ENCODE measurements at places on chromosomes 7 and 10.

GRCh38 chr10:46224414-46224682 is 62.4 kb upstream of the ANTXRL start:
- DNase-seq, result no peak

GRCh38 chr7:93964813-93965212 is 39.3 kb downstream of the BET1 start:
- no peak for DNase-seq

GRCh38 chr7:20980668-20981264 is 194.1 kb upstream of the SP8 start:
- DNase-seq, result no peak

DNA sequence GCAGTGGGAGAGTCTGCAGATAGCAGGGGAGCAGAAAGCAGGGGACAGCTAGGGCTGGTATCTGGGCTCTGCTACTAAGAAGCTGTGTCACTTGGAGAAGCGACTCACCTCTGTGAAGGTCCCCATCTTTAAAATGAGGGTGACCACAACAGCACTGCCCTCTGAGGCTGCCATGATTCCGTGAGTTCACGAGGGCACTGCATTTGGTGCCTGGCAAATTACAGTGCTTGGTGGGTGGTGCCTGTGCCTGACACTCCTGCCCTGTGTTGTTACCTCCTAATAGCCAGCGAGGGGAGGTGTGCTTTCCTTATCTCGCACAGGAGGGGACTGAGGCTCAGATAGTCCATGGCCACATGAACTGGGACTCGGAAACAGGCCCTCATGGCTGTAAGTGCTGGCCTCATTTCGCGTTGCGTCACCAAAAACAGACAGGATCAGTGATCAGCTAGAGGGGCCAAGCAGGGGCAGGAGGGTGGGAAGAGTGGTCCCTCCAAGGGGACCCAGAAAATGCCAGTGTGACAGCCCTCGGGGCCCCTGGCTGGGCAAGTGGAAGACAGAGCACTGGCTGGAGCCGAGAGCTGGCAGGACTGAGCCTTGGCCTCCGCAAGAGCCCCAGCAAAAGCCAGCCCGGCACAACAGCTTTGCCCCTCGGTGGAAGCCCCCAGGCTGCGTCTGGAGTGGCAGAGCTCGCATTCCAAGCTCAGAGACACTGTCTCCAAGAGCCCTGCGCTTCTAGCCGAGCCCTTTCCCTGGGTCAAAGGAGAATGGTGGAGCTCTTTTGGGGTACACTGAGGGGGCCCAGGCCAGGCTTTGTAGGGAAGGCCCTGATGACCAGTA is 17.3 kb upstream of the BNIP3 start:
- DNase-seq, result no peak

DNA sequence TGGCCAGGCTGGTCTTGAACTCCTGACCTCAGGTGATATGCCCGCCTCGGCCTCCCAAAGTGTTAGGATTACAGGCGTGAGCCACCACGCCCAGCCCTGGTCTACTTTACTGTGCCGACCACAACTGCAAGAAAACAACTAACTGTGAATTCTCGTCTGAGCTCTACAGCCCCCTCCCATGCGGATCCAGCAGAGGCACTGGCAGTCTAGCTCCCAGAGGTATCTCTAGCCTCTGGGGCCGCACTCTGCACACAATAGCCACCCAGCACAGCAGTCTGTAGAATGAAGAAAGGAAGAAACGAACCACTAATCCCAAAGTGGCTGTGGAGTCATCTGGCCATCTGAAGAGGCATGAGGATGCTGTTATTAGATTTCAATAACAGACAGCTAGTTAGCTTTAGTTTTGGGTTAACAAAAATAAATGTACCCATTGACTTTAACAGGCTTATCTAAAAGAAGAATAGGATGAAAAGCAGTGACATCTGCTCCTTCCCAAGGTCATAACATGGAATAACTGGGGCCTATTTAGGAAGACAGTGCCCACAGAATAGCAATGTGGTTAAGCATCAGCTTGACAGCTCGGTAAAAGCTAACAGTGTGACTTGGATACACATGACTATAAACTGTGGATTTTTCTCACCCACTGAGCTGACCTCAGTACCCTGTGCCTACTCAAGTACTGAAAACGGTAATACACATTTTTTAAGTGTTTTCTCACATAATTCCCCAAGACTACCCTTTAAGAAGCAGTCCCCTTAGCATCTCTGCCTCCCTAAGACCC is 131.9 kb downstream of the TNS3 start:
- no peak for DNase-seq

GRCh38 chr10:69461243-69462025 is 10.2 kb downstream of the TSPAN15 start:
- DNase-seq, result no peak

GRCh38 chr10:7350541-7351195 is 60.2 kb downstream of the SFMBT2 start:
- no peak for DNase-seq

DNA sequence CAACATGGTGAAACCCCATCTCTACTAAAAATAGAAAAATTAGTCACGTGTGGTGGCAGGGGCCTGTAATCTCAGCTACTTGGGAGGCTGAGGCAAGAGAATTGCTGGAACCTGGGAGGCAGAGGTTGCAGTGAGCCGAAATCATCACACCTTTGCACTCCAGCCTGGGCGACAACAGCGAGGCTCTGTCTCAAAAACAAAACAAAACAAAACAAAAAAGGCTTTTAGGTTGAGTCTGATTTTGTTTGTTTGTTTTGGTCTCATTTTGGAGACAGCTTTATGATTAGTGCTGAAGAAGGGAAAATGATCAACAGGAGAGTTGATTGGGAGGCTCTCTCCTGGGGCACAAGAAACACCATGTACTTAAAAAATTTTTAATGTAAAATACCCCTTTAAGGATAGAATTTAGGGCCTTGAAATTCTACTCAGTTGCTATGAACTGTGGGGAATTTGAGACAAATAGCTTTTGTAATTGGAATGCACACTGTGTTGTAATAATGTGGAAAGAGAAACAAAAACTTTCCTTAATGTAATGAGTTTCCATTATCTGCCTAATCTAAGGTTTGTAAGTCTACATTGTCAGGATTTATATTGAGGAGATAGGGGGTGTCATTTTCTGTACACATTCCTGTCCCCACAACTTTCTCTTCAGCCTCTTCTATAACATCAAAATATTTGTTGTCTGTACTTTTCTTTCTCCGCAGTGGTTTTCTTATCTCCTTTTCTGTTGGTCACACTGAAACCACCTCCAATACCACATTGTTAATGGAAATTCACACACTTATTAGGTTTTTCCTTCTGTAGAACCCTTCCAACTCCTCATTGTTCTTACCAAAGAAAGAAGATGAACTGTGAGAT is 41.3 kb downstream of the ARID5B start:
- no peak for DNase-seq

DNA sequence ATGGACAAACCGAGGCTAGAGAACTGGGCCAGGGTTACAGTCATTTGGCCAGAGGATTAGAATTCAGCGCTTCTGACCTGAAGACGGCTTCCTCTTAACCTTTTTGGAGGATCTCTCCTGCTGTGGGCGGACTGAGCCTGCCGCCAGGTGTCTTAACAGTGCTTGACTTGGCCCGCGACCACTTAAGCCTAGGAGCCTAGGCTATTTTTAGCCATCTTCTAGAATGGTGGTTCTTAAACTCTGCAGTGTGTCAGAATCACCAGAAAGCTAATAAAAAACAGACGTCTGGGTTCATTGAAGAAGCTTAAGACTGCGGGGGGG is 722 bp downstream of the MDH2 start:
- no peak for DNase-seq

- no peak for DNase-seq
Observed at GRCh38 chr10:87551326-87551725, 46.6 kb downstream of the MINPP1 start.

DNA sequence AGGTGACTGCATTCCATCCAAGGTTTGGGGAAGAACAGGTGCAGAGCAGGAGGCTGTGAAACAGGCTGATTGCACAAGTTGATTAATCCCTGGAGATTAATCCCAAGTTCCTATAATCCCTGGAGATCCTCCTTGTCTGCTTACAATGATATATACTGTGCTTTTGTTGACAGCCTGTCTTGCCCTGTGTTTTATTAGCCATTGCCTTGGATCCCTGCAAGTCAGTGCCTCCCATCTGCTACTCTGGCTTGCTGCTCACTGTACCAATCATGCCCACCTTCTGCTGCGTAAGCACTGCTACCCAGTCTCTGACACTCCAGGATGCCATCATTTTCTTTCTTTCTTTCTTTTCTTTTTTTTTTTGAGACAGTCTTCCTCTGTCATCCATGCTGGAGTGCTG is 65.4 kb downstream of the ANKRD61 start:
- DNase-seq, result no peak

GRCh38 chr10:44804661-44805060 is 106.5 kb upstream of the TMEM72 start:
- DNase-seq, result no peak

DNA sequence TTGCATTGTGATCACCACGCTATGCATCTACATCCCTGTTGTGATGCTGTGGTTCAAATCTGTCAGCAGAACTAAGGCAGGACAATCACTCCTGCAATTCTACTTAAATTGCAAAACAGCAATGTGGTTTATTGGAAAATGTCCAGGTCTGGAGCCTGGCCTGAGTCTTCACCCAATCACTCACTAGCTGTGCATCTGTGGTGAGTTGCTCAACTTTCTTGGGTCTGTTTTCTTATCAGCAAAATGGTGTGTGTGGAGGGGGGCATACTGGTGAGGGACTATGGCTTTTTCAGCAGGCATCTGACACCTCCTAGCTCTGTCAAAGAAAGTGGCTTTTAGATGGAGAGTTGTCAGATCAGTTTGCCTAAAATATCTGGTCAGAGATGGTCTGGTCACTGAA is 108.3 kb upstream of the FEZF1 start:
- DNase-seq, result no peak

DNA sequence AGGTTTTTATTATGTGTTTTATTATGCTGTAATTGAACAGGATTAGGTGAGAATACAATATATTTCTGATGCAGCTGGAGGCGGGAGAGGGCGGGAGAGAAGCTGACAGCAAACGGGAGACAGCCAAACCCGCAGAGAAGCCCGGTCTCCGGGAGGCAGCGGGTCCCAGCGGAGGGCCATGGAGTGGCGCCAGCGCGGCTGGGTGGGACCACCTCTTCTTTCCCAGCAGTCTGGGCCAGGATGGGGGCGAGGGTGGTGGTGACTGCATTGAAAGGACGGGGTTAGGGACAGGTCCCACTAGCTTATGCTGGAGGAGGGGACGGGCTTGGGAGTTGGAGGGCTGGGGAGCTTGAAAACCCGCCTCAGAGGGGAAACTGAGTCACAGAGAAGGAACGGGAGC is 14.5 kb upstream of the KAZALD1 start:
- no peak for DNase-seq

GRCh38 chr7:134720091-134720935 is 59.1 kb upstream of the CALD1 start:
- no peak for DNase-seq

DNA sequence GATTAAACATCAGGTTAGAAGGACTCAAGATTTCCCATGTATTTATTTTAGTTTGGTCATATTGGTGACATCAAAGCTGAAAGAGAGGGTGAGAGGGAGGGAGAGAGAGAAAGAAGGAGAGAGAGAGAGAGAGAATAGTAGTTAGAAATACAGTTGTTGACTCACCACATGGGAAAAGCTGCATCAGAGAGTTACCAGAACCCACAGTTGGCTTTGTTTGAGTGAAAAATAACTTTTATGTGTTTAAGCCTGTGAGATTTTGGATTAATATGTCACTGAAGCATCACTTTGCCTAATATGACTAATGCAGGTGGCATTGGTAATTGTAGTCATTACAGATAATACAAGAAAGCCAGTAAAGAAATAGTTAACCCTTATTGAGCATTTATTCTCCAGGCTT is 303.9 kb downstream of the REEP3 start:
- no peak for DNase-seq

- no peak for DNase-seq
Observed at GRCh38 chr10:22280078-22280477, 36.1 kb upstream of the COMMD3 start.

DNA sequence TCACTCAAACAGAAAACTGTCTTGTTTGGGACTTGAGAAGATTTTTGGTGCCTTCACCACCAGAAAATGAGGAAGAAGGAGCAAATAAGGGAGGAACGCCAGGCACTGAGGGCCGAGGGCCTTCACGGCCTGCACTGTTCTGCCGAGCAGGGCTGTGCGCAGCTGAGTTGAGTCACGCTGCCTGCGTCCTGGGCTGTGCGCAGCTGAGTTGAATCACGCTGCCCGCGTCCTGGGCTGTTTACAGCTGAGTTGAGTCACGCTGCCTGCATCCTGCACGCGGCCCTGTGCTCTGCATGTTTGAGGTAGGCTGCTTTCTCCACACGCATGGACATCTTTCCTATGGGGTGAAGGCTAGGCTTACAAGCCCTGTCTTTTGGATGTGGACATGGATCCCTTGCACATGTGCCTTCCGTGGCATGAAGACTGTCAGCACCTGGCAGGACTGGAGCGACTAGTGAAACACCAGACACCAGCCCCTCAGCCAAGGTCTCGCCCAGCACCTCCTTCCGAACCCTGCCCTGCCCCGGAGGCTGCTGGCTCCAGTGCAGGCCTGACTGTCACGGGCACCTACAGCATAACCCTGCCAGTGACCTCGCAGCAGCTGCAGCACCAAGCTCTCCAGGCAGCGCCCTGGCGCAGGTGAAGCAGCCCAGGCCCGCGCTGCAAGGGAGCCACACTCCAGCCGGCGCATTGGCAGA is 96.7 kb downstream of the HTR5A start:
- DNase-seq, result no peak

DNA sequence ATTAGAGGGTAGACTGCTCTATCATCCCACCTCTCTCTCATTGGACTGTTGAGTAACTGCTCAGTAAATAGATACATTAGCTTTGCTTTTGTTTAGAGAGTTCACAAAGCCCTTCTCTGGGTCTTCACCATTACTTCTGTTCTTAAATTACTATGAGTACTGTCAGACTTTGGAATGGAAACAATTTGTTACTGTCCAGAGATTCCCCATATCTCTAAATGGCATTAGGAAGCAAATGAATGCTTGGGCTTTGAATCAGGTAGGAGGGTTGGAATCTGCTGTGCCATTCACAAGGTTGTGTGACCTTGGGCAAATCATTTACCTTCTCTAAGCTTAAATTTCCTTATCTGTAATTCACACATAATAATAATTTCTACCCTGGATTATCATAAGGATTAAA is 541.0 kb upstream of the FZD8 start:
- no peak for DNase-seq

Measured in esophagus squamous epithelium (tissue), 5 donors.